Right ventricle myocardium superior (tissue), 1 donor: ENCODE measurements at places on chromosomes 5 and 9. TPM values are rescaled to one million over a fixed set of nuclear protein-coding genes. Genes with fewer than 3 reads are reported as not detected.

Gene SPATA31C1
- total RNA-seq = not detected

Gene INSL4
- not detected for total RNA-seq

Gene CARD6
- total RNA-seq = 5.3 TPM

Gene FOXD4L3
- total RNA-seq = not detected

Gene TAF11L5
- total RNA-seq = not detected

Gene DOK3
- 4.2 TPM for total RNA-seq

Gene POLR1E
- total RNA-seq = 10.2 TPM

Gene PFN3
- total RNA-seq = not detected
